Stimulated activated CD8-positive, alpha-beta memory T cell treated with anti-CD3 and anti-CD28 coated beads, Interleukin-4, amount 100 ng/mL, for 1 hour (primary cell): ENCODE measurements at places on chromosomes 1 and 21.

- no peak for DNase-seq
Measured at GRCh38 chr1:62625415-62625814, 28.1 kb downstream of the ANGPTL3 start.

GRCh38 chr1:229180161-229180560 lies 90.8 kb upstream of the RAB4A start:
- no peak for DNase-seq

GRCh38 chr1:169085911-169086310 lies 20.6 kb upstream of the ATP1B1 start:
- no peak for DNase-seq

DNA sequence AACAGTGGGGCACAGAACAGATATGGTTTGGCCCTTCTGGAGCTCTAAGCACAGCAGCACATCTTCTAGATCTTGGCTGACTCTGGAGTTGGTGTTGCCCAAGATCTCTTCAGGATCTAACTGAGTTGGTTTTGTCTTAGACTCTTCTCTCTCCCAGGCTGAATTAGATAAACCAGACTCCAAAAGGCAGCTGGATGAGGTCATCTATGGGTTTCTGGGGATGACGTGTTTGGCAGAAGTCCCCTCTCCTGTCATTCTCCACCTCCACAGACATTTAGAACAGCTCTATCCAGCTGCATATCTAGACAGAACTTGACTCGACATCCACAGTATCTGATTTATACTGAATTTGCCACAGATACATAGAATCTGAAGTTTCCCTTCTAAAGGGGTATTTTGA lies 75.3 kb downstream of the ST6GALNAC5 start:
- DNase-seq = no peak

DNA sequence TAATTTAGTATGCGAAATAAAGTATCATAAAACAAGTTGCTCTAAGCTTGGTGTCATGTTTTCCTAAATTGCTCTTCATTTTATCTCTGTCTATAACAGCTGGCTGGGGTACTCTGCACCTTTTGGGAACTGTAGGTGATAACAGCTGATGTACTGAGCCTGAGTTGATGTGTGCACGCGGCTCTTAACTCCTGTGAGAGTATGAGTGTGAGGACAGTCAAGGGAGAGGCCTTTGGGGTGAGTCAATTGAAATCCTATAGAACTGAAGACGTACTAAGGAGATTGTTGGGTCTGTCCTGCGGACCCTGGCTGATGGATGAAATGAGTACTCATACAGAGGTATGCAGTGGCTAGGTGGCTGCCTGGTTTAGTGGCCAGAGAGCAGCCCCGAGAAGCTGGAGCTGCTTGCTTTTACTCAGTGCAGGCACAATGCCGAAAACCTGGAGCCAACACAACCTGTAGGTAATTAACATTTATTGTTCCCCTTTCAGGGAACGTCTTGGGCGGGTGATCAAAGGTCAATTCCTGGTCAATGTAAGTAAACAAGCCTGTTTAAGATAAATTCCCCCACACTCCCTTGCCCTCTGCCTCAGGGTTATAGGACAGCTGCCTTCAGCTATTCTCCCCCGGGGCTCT lies 188.5 kb downstream of the PRDM2 start:
- DNase-seq = no peak

GRCh38 chr21:33908760-33909159 lies 6.8 kb downstream of the ATP5PO start:
- DNase-seq = no peak

DNA sequence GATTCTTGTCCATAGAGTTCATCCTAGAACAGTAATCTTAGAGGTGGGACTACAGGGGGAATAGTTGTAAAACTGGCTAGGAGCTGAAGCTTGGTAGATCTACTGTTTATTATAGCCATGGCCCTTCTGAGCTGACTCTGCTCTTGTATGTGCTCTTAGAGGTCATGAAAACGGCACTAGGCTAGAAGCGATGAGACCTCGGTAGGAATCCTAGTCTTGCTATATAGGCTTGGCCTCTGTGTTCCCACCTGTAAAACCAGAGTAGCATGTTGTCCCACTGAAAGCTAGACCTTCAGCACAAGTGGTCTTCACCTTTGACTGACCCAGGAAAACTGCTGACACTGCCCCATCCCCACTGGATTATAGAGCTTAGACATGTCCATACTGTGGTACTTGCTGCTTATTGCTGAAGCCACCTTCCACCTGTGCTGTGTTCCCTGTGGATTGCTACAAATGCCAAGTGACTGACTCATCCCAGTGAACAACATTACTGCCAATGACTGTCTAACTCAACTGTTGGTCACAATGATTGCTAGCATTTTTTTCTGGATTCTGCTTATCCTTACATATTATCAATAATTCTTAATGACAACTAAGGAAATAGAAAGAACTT lies 23.0 kb upstream of the PIGC start:
- DNase-seq = no peak

- DNase-seq = no peak
Measured at GRCh38 chr1:175209493-175209921, 16.9 kb upstream of the KIAA0040 start.

GRCh38 chr1:154206196-154206595 lies at the start of gene CFAP141:
CFAP141 (minus strand) TSS chr1:154206333; CDS start chr1:154206307, 26 bp downstream.
- no peak for DNase-seq

- DNase-seq = no peak
Measured at GRCh38 chr1:2492091-2492490, 16.0 kb downstream of the PLCH2 start.

- no peak for DNase-seq
Measured at GRCh38 chr21:15631342-15631741, 98.4 kb upstream of the USP25 start.

GRCh38 chr1:17104782-17105181 lies 14.5 kb downstream of the PADI2 start:
- DNase-seq = no peak

DNA sequence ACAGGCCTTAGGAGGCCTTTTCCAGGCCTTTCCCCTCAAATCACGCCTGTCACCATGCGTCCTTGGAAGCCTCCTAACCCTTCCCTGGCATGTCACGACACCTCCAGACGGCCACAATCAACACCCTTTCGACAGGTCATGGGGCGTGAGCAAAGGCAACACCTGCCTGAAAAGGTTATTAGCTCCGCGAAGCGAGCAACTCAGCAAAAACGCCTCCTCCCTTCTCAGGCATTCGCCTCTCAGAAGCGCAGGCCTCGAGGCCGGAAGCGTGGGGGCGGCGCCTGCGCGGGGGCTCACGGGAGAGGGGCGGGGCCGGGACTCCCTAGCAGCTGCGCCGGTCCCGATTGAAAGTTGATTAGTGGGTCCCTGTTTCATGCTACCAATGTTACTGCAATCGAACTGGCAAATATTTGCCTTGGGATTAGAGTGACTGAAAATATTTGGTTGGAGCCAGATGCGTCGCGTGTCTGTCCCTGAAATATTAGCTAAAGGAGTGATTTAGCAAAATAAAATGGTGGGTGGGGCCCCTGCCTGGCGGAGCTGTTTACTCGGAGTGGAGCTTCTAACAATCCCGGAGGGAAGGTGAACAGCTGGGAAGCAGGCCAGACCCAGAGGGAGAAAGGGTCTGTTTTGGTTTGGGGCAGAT lies 44.9 kb downstream of the GFI1 start:
- DNase-seq = no peak

- DNase-seq = no peak
Measured at GRCh38 chr1:149917571-149918144, at the start of gene SV2A. SV2A (minus strand) TSS chr1:149917844; CDS start chr1:149913840, 4,004 bp downstream.

- DNase-seq = no peak
Measured at GRCh38 chr1:225021037-225021436, 91.6 kb downstream of the DNAH14 start.

DNA sequence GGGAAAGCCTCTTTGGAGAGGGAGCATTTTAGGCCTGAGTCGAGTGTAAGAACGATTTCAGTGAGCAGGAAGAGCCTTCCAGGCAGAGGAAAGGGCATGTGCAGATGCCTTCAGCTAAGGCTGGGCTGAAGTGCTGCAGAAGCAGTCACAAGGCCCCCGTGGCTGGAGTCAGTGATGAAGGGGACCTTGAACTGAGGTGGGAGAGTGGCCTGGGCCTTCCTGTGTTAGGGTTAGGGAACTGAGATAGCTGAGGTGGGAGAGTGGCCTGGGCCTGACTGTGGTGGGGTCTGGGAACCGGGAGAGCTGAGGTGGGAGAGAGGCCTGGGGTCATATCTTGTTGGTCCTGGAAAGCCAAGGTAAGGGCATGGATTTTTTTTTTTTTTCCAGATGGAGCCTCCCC lies 50.9 kb upstream of the ETV3 start:
- DNase-seq = no peak

DNA sequence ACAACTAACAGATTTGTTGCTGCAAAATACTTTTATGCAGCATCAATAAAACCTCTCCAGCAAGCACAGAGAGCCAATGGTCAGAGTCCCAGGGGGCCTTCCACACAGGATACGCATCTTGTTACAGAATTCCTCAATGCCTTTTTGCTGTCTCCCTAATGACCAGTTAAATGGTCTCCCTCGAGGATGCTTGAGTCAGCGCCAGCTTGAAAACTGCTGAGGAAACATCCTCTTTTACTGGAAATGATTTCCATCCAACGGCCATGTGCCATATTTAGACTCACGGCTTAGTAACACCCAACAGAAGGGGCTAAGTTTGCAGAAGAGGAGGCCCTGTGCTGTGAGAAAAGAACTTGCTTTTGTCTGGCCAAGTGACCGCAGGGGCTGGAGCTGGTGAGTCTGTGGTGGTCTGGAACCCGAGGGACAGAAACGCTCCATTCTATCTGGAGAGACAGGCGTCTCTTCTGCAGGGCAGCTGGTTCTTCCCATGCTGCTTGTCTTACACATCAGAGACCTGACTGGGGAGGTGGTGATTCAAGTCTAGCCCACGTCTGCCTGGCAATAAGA lies 496.4 kb downstream of the SETD4 start:
- DNase-seq = no peak

GRCh38 chr1:36148821-36149236 lies 457 bp downstream of the TRAPPC3 start:
- no peak for DNase-seq

- DNase-seq = no peak
Measured at GRCh38 chr1:45493116-45493697, 2.2 kb upstream of the TESK2 start.

GRCh38 chr1:12487520-12487919 lies 130.5 kb downstream of the DHRS3 start:
- no peak for DNase-seq

- no peak for DNase-seq
Measured at GRCh38 chr1:109659997-109660690, 4.2 kb downstream of the GSTM4 start.

GRCh38 chr1:145997016-145997717 lies 788 bp upstream of the TXNIP start:
- no peak for DNase-seq

DNA sequence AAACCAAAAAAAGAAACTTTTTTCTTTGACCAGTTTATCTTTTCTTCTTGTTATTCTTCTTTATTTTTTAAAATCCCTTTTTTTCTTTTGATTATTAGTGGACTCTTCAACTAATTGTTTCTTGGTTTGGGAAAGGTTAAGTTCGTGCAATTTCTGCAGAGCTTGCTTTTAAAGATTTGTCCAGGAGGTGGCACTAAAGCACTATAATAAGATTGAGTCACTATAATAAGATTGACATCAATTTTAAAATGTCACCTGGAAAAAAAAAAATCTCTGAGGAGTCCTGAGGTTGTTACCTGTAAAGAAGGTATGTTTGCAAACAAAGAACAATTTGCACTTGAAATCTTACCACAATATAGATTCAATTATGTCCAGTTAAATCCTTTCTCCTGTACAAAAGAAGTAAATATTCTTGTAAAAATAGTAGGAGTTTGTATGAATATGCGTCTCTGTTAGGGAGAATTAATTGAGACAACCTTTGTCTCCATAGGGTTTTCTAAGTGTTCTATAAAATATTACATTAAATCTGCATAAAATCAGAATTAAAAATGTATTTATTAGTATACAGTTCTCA lies 166.7 kb downstream of the ADGRL4 start:
- no peak for DNase-seq

- no peak for DNase-seq
Measured at GRCh38 chr1:178566187-178566586, 53.3 kb downstream of the TEX35 start.

- no peak for DNase-seq
Measured at GRCh38 chr1:219659005-219659600, 46.2 kb upstream of the ZC3H11B start.

GRCh38 chr1:6515771-6516170 lies 24.3 kb upstream of the PLEKHG5 start:
- no peak for DNase-seq

DNA sequence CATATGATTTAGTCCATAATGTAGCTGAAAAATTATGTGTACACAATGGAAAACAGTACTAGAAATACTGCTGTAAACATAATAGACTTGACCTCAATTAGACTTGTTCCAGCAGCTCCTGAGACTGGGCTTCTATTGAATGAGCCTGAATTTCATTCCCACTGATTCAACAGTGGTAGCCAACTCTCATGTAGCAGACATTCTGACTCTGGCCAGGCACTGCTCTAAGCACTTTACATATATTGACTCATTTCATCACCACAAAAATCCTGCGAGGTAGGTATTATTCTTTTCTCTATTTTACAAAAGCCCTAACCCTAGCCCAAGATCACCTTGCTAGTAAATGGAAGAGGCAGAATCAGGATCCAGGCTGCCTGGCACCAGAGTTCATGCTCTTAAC lies 12.8 kb upstream of the CTSS start:
- no peak for DNase-seq

DNA sequence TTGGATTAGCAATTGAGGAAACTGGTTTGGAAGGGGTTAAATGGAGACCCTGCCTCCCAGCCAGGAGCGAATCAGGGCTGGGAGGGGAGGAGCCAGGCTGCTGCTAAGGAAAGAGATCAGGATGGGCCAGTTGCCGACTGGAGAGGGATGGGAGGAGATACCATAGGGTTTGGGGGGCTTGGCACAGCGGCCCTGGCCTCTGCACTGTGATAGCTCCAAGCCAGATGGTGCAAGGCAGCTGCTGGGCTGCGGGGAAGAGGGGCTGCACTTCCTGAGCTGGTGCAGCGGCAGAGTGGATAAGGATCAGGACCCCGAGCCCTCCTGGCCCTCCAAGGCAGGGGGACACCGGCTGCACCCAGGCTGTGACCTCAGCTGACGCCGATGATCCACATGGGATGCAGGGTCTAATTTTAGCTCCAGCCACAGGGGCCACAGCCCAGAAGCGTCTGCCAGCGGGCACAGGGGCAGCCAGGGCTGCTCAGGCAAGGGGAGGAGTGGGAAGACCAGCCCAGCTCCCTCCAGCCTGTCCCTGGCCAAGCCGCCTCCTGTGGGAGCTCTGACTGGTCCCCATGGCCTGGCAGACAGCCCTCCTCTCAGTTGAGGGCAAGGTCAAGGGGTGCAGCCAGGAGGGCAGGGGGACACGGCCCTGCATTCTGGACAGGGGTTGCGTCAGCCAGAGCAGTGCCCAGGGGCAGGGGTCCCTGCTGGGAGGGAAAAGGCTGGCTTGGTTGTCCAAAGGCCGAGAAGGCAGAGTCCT lies at the start of gene EXTL1:
EXTL1 (plus strand) TSS at position 129 of the 757 bp plus-strand sequence. CDS start 872 bp downstream, outside the sequence.
- no peak for DNase-seq

GRCh38 chr1:67250051-67250653 lies 57.5 kb upstream of the IL12RB2 start:
- DNase-seq = no peak

- no peak for DNase-seq
Measured at GRCh38 chr1:198523182-198523950, 17.1 kb downstream of the ATP6V1G3 start.
